ENCODE measurements at places on chromosomes 7 and 10.

GRCh38 chr7:29139191-29139590 is 7.1 kb downstream of the CPVL start:
- no peak for DNase-seq

DNA sequence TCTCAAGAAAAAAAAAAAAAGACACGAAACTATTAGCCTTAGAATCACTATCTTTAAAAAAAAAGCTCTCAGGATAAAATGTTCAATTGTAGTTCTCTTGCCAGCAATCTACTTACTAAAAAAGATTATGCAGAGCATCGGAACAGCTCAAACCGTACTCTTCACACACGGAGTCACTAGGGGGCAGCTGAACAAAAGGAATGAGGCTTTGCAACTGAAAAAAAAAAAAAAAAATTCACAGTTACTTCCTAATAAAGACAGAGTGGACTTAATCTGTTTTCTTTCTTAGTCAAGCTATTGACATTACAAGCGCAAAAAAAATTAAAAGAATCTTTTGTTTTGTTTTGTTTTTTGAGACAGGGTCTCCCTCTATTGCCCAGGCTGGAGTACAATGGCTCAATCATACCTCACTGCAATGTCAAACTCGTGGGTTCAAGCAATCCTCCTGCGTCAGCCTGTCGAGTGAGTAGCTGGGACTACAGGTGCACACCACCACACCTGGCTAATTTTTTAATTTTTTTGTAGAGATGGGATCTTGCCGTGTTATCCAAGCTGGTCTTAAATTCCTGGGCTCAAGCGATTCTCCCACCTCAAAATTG is 11.5 kb downstream of the PMS2 start:
- DNase-seq = no peak

DNA sequence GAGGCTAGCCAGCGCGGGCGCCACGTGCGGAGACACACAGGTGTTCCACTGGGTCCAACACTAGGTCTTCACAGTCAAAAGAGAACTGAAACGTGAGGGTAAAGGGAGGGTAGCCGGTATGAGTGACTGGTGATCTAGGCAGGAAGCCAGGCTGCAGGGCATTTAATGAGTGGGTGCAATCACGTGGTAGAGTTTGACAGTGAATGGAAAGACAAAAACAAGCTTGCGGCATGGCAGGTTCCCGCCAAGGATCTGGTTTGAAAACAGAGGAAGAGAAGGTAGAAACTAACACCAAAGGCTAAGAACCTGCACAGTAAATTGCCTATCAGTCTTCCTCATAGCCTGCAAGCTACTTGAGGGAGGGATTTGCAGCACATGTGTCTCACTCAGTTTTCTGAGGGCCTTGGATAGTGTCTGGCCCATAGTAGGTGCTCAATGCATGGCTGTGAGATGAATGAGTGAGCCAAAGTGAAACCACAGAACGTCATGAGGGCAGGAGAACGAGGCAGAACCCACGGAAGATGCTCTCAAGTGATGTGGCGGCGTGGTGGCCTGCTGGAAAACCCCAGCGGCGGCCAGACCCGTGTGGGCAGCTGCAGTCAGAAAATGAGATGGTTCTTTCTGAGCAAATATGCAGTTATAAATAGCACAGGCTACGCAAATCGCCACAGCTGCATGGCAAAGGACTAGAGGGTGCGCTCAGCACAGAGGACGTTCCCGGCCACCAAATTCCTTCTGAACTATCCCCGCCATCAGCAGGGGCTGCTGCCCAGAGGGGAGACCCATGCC is 183.6 kb upstream of the NFE2L3 start:
- no peak for DNase-seq

DNA sequence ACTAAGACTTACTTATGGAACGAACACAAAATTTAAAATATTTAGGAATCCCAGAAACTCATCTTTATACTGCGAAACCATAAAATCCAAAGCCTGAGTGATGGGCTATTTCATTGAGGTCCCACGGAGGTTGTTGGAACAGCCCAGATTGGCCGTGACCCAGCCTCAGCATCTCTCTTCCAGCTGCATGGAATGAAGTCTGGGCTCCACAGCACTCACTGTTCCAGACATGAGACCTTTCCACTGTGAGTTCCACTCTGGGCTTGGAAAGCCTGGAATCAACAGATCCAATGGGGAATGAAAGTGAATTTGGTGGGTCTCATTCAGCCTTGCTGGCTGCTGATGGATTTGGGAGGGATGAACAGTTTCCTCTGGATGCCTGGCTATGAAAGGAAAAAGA is 184.9 kb downstream of the EMX2 start:
- no peak for DNase-seq

DNA sequence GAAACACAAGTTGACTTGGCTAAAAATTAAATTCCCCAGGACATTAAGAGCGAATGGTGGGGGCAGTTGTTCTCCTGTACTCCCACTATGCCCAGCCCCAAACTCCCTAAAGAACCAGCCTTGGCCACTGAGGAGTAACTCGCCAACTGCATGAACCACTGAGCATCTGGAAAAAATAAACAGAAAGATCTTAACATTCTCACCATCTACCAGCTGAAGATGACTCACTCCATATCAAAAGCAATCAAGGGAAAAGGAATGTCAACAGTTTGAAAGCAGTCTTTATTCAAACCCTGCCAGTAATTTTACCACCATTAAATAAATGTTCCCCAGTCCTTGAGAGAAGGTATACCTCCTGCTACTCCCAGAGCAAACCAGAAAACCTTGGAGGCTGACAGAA is 45.4 kb downstream of the CTTNBP2 start:
- DNase-seq = no peak

DNA sequence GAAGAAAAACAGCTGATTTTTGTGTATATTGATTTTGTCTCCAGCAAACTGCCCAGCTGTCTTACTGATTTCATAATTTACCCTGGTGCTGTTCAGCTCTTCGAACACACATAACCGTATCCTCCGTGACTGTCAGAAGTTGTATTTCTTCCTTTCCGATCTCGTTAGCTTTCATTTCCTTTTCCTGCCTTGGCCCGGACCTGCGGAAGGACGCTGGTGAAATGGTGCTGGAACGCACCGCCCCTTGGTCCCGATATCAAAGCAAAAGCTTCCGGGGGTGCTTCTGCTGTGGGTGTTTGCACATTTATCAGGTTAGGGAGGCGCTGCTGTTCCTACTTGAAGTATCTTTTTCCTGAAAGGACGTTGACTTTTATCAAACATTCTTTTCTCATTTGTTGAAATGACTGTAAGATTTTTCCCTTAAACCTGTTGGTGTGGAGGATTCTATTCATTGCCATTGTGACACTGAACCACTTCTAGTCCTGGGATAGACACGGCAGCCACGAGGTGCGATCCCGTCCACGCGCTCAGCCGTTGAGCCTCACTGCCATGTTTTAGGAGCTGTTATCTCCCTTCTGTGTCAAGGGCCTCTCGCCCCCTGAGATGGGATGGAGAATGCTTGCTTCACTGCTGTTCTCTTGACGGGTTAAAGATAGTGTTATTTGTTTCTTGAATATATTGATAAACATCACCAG is 72.6 kb downstream of the FOXL3 start:
- no peak for DNase-seq

DNA sequence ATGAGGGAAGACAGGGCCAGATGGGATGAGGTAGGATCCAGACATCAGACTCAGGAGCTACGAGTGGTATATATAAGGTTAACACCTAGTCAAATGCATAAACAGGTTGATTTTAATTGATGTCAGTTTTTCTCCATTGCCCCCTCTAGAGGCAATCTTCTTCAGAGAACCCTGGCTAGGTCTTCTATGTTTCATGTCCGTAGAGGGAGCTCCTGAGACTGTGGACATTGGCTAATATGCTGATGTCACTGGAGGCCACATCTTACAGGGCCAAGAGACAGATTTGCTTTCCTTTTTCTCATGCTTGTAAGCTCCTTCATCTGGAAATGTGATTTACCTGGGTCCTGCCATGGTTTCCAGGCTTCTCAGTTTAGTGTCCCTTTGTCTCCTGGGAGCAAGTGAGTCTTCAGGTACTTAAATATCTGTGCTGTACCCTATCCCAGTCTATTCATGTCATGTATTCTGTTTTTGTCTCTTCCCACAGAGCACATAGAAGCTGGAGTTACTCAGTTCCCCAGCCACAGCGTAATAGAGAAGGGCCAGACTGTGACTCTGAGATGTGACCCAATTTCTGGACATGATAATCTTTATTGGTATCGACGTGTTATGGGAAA is 161.6 kb upstream of the PRSS1 start:
- DNase-seq = no peak

DNA sequence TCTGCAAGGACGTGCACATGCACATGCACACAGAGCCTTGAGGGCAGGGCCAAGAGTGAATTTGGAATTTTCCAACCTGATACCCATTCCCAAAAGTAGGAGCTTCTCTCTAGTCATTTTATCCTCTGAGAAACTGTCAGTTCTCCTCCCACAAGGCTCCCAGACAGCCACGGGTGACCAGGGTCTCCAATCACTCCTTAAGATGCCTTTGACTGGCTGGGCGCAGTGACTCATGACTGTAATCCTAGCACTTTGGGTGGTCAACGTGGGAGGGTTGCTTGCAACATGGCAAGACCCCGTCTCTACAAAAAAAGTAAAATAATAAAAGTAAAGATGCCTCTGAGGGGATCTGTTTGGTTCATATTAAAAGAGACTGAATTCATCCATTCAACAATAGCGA is 13.2 kb downstream of the SCD start:
- DNase-seq = no peak

DNA sequence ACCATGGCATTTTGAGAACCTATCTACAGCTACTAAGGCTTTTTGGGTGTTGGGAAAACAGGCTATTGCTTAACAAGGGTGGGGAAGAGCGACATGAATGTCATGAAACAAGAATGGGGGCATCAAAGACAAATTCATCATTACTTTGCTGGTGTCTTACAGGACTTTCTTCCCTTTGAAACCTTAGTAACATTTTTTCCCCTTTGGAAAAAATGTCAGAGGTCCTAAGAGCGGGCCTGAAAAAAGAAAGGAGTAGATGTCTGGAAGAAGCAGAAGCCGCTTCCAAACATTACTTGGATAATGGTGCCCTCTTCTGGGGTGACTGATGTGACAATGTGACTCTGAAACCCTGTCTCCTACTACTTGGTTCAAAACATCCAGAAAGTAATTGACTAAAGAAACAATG is 3.8 kb upstream of the DDX50 start:
- DNase-seq = no peak

DNA sequence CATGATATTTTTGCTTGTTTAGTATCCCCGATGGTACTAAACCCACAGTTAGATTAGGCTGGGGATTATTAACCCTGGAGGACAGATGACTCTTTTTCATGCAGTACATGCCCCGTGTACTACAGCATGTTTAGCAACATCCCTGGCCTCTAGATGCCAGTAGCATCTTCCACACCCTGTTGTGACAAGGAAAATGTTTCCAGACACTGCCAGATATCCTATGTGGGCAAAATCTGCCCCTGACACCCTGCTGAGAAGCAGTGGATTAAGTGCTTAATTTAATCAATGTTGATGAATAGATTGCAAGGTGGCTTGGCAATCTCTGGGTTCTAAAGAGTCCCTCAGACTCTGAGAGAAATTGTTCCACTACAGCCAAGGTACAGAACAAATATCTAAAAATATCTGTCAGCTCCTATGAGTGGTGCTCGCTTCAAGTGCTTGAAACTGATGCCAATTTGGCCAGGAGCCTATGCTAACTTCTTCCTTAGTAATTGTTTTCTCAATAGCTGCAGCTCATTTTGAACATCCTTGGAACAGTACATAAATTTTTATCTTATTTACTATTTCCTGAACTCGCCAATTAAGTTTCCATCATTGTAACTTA is 247.0 kb downstream of the SORCS1 start:
- DNase-seq = no peak

DNA sequence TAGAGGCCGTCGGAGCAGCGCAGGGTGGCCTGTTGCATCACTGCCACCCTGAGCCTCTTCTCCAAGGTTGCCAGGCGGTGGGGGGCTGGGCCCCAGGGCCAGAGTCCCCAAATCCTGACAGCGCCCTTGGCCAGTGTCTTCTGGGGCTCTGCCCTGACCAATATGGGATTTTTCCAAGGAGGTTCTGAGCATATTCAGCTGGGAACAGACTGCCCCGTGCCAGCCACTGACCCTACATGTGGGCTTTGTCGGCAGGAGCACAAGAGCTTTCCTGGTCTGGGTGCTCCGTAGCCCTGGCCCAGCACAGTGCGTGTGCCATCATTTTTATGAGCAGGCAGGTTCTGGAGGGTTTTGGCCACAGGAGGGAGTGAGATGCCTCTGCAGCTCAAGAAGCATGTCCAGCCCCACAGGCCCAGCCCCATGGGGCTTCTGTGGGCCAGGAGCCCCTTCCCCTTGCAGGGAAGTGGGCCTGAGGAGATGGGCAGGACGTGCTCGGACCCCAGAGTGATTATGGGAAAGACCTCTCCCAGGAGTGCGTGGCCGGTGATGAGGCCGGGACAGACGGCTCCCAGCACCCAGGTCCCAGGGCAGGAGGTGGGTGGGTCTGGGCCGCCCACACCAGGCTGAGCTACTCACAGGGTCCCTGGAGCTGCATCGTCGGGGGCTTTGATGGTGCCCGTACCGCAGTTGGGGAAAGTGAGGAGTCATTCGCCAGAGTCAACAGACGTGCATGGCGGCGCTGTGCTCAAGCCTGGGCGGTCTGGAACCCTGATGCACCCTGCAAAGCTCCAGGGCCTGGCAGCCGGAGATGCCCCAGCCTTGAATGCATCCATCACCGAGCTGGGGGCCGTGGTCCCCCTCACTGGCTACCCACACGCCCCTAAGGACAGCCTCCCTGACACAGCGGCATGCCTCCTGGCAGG is 66.6 kb downstream of the PWWP2B start:
- no peak for DNase-seq

DNA sequence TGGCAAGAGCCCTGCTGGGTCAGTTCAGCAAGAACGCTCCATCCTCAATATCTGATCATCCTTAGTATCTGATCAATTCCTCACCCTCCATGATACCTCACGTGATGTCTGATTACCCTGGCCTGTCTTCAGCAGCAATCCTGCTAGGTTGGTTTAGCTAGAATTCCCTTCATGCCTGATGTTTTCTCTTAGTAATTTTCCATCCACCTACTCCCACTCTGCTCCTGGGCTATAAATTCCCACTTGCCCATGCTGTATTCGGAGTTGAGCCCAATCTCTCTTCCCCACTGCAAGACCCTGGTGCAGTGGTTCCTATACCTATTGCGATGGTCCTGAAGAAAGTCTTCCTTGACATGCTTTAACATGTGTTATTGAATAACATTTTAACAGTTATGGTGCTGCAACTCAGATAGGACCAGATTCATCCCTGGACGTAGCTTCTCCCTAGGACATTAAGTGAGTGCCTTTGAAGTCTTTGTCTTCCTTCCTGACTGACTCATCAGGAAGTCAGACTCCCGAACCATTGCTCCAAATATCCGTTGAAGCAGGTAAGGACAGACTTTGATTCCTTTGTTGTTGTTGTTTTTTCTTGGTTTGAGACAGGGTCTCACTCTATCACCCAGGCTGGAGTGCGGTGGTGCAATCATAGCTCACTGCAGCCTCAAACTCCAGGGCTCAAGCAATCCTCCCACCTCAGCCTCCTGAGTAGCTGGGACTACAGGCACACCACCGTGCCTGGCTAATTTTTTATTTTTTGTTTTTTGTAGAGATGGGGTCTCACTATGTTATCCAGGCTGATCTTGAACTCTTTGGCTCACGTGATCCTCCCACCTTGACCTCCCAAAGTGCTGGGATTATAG is 29.4 kb upstream of the CLDN3 start:
- DNase-seq = no peak
